ENCODE measurements at places on chromosomes 13 and 19.

- no peak for DNase-seq
Measured at GRCh38 chr13:60467098-60467497, 70.1 kb downstream of the TDRD3 start.

GRCh38 chr13:39349391-39349960, 253.5 kb downstream of the LHFPL6 start:
- DNase-seq = no peak

- no peak for DNase-seq
Measured at GRCh38 chr13:22050951-22051563, 380.2 kb downstream of the FGF9 start.

DNA sequence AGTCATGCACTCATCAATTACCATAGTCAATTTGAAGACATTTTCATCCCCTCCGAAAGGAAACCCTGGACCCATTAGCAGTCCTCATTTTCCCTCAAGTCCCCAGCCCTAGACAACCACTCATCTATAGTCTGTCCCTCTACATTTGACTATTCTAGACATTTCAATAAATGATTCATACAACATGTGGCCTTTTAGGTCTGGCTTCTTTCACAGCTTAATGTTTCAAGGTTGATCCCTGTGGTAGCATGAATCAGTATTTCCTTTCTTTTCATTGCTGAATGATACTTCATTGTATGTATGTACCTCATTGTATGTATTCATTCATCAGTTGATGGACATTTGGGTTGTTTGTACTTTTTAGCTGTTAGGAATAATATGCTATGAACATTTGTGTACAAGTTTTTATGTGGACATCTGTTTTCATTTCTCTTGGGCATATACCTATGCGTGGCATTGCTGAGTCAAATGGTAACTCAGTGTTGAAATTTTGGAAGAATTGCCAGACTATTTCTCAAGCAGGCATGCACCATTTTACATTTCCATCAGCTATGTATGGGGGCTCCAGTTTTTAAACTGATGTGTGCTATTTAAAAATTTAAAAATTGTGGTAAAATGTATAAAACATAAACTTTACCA, 18.4 kb downstream of the SPATA13 start:
- no peak for DNase-seq

GRCh38 chr13:89515948-89516347, 1831.5 kb upstream of the MIR17HG start:
- DNase-seq = no peak

DNA sequence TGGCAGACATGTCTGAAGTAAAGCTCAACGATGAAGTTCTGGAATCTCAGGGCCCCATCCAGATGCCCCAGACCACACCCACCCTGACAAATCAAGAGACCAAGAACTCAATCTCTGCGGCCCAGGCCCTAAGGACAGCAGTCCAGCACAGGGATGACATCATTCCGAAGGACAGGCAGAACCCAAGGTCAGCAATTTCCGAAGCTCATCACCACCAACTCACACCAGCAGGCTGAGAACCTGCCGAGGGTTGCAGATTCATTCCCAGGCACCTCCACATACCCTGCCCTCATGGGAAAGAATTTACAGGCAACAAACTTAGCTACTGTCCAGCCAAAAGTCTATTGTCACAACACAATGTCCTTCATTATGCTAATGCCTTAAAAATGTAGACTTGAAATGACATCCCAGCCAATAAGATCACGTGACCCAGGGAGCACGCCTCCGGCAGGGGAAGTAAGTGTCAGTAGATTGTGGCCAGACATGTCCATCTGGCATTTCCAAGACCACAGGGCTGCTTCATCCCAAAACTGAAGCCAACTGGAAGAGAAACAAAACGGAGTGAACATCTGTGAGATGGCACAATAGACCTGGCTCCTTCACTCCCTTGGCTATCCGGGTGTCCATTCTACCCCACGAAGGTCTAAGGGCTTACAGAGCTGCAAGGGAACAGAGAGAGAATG, 98.8 kb downstream of the CRYL1 start:
- DNase-seq = no peak

DNA sequence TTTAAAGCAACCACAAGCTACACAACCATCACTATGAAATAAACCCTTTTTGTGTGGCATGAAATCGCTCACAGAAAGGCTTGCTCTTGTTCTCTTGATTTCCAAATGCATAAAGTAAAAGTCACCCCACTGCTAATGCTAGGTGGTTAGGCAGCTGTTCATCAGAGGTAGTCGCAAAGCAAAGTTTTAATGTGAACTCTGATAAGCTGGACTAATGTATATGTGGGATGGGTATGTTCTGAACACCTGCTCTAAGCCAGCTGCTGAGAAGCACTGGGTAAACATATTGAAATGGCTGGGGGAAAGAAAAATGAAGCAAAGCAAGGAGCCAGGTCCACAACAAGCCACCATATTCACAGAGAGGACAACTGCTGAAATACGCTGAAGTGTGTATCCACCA, 142.3 kb downstream of the KLF12 start:
- DNase-seq = no peak

DNA sequence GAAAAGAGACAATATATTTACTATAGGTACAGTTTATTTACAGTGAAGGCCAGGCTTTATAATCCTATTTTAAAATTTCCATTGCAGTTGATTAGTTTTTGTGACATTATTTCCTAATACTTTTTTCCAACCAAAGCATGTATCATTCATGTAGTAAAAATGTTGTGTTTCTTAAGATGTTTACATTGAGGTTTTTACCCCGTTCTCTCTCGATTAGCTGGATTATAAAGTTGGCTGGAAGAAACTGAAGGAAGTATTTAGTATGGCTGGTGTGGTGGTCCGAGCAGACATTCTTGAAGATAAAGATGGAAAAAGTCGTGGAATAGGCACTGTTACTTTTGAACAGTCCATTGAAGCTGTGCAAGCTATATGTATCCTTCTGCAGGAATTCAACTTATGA, 21.2 kb downstream of the HNRNPM start:
- DNase-seq = no peak

DNA sequence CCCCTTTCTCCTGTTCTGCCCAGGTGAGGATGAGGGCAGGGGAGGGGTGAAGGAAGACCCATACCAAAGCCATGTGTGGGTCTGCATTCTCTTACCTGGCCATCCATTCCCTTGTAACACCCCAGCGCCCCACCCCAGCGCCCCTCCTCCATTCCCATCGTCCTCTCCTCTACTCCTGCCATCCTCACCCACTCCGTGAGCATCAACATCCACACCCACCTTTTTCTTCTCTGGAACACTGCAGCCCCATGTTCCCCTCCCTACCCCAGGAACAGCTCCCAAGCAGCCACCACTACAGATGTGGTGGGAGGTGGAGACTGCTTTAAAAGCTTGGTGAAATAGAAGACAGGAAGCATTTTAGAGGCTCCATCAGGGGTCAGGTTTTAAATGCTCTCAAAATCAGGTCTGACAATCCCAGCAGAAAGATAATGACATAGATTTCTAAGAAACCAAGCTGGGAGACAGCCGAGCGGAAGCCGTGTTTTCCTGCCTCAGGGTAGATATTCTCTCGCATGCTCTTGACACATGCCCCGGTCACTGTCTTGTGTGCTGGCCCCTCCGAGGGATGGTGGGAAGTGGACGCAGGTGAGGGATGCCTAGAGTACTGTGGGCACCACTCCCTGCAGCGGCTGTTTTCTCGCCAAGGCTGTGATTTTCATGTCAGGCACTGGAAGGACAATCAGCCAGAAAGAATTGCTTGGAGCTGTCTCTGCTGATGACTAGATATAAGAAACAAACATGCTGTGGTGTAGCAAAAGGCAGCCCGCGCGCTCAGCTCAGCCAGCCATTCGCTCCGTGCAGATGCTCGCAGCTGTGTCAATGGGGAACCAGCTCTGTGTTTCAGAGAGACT, 9.8 kb downstream of the MEDAG start:
- no peak for DNase-seq

Measured in stimulated activated CD8-positive, alpha-beta memory T cell treated with anti-CD3 and anti-CD28 coated beads, Interleukin-7, amount 100 ng/mL, for 4 hours (primary cell).